ENCODE measurements at places on chromosomes 13 and 19. TPM values are rescaled to one million over a fixed set of nuclear protein-coding genes. Genes with fewer than 3 reads are reported as not detected.

DNA sequence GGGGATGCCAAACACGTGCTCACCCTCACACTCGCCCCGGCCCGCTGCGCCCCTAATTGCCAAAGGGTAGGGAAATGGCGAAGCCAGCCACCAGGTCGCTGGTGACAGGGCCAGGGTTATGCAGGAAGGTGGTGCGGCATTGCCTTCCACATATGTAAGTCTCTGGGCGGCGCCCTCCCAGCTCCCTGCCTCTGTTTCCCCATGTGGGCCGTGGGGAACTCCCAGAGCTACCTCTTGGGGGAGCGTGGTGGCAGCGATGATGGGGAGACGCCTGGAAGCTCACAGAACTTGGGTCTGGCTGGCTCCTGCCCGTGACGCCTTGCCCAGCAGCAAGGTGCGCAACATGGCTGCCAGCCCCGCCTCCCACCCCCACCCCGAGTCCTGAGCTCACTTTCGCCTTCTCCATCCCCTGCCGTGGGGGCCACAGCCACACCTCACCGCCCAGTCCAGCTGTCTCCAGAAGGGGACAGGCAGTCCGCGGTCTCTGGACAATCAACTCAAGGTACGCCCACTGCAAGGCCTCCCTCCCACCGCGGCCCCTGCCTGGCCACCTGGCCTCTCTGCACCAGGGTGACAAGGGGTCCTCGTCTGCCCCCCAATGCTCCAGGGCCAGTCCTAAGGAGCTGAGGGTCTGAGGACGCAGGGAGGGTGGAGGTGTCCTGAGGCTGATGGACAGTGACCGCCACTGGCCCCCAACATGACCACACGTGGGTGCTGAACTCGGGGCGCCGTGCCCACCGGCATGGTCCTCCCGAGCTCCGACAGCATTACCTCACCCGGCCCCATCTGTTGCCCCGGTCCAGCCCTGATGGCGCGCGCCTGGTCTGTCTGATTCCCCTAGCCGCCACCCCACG lies 6.6 kb downstream of the C19orf25 start:
- DNase-seq: no peak

GRCh38 chr19:35843676-35844481 lies 8.4 kb downstream of the NPHS1 start:
- no peak for DNase-seq

DNA sequence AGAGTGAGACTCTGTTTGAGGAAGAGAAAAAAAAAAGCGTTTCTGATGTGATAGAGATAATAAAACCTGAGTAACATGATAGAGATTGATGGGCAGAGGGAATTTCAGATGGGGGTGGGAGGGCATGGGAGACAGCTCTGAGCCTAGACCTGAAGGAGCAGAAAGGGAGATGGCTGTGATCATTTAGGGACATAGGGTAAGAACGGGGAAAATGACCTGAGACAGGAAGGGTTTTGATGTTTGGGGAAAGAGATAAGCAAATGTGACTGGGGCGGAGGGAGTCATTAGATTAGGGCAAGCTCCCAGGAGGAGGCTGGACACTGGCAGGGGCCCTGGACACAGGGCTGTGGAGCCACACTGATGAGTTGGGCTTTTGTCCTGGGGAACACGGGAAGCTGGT lies 6.1 kb downstream of the ZNF320 start:
- DNase-seq: no peak

GRCh38 chr13:27839809-27840467 lies 47.7 kb downstream of the GSX1 start:
- no peak for DNase-seq

DNA sequence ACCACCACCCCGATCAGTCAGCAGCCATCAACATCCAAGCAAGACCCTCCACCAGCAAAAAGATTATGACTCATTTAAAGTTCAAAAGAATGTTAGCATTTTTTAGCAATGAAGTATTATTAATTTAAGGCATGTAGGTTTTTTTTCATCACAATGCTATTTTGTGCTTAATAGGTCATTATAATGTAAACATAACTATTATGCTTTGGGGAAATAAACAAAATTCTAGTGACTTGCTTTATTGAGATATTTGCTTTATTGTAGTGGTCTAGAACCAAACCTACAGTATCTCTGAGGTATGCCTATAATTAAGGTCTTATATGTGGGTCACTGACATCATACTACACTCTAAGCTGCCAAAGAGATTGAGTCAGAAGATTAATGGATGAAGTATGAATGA lies 20.0 kb downstream of the KLF12 start:
- no peak for DNase-seq

The ZNF584 gene
- total RNA-seq: 6.0 TPM

The UBE2L5 gene
- 0.24 TPM for total RNA-seq

All from thymus (tissue), 14 donors.